ENCODE measurements at places on chromosomes 12 and 14.

- no peak for DNase-seq
Measured at GRCh38 chr14:61031026-61031425, 50.0 kb downstream of the SLC38A6 start.

DNA sequence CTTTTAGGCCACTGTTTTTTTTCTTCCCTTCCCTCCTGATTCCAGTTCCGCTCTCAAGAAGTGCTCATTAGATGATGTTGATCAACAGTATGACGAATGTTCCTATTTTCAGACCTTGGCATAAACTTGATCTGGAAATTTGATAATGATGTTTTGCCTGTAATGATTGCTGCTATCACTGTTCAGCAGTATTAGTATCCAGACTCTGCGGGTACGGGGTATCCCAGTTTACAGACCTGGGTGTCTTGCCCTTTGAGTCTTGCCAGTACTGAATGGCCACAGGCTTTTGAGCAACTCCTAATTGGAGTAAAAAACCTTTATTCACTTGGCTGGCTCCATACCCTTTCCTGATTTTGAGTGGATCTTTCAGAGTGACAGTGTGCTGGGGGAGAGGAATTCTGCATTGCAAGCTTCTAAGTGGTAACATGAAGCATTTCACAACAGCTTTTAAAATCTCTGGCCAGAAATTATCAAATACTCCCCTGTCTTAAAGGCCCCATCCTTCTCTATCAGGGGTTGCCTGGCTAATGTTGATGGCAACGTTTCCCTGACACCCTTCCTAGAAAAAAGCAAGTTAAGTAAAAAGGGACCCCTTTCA lies 5.9 kb upstream of the ASB8 start:
- no peak for DNase-seq

DNA sequence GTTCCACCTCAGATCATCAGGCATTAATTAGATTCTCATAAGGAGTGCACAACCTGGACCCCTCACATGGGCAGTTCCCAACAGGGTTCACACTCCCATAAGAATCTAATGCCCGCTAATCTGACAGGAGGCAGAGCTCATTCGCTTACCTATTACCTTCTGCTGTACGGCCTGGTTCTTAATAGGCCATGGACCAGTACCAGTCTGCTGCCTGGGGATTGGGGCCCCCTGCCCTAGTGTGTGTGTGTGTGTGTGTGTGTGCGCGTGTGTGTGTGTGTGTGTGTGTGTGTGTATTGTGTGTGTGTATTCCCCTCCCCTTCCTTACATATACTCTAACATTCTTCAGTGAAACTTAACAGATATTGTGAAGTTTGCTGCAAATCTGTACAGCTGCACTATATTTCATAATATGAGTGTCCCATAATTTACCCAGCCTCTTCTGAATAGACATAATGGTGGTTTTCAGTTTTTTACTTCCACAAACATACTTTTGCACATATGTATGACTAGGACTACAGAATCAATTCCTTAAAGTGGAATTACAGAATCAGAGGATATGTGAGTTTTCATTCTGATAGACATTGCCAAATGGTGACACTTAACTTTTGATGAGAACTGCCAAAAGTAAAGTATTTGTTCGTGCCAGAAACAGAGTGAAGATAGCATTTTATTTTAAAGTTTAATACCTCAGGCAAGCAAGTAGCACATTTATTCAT lies 205.2 kb upstream of the EEA1 start:
- DNase-seq, result no peak

DNA sequence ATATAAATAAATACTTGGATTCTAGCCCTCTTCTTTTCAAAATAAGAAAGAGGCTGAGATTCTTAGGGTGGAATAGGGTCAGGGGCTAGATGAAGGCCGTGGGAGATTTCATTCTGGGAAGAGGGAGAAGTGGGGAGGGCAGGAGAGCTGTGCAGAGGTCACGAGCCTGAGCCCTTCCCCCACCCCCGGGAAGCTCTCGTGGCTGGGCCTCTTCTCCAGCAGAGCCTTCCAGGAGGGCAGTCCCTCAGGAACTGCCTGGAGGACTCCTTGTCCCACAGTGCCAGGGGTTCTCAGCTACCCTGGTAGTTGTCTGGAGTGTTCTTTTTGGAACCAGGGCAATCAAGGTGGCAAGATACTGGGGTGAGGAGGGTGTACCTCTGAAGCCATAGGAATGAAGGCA lies 94.0 kb downstream of the ESR2 start:
- no peak for DNase-seq

- no peak for DNase-seq
Measured at GRCh38 chr14:38203929-38204718, 3.6 kb upstream of the SSTR1 start.

DNA sequence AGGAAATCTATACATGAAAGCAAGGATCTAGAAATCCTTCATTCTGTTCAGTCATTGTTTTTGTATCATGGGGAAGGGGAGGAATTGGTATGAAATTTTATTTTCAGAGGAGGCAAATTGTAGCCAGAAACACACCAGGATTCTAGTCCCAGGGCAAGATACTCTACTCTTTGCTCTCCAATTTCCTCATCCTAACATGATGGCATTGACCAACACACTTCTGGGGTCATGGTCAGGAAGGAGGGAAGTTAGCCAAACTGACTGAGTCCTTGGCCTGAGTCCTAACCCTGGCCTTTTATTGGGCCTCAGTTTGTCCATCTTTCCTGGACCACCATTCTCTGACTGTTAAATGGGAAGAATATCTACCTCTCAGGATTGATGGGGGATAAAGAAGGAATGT lies 65.5 kb downstream of the BBS10 start:
- DNase-seq, result no peak

DNA sequence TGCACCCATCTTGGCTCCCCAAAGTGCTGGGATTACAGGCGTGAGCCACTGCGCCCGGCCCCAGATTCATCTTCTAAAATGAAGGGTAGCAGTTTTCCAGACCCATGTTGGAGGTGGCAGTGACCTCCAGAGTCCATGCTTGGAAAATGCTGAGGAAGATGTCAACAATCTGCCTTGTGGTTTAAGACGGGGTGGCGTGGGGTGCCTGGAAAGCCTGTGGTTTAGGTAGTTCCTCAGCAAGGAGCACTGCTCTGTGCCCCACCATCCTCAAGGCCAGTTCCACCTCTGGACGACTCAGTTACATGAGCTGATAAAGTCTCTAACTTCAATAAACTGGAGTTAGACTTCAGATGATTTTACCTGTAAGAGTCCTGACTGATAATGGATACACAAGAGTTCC lies 48.6 kb downstream of the DRAM1 start:
- no peak for DNase-seq
